ENCODE measurements at places on chromosomes 16 and 17. TPM values are rescaled to one million over a fixed set of nuclear protein-coding genes. Genes with fewer than 3 reads are reported as not detected.

The GSDMA gene
- 1.1 TPM for total RNA-seq

The KRT39 gene
- total RNA-seq: not detected

The EPX gene
- not detected for total RNA-seq

The HSF4 gene
- total RNA-seq: 19.4 TPM

The NPIPA3 gene
- not detected for total RNA-seq

The TOP2A gene
- total RNA-seq: 116 TPM

The PAM16 gene
- total RNA-seq: 59.0 TPM

The SMPD3 gene
- total RNA-seq: 1.9 TPM

DNA sequence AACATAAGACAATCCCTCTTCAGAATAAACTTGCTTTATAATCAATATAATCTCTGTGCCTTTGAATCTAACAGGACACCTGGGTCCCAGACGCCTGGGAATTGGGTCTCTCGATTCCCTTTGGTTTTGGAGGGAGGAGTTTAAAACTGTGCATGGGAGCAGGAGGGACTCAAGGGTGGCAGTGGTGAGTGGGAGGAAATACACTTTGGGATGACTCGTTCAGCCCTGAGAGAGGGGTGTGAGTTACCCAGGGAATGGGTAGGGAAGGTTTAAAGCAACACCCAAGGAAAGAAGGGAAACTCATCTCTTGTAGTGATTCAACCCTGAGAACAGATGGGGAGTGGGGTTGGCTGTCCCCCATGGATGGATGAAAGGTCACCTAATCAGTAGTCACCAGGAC lies 1.6 kb downstream of the RANGRF start:
- DNase-seq: no peak
- H3K4me3 ChIP-seq: peak overlapping the region; percentile 96
- H3K4me1 ChIP-seq: peaks cover 34% of the 10 kb centered on the region
- no peaks in the 10 kb centered on the region for H3K36me3 ChIP-seq
- H3K27me3 ChIP-seq: no peaks in the 10 kb centered on the region

GRCh38 chr17:68658999-68659780 lies 58.0 kb upstream of the FAM20A start:
- H3K27ac ChIP-seq: no peak overlapping the region
- DNase-seq: no peak
- peaks cover 17% of the 10 kb centered on the region for H3K27me3 ChIP-seq
- H3K4me3 ChIP-seq: no peak overlapping the region
- H3K36me3 ChIP-seq: no peaks in the 10 kb centered on the region

- DNase-seq: no peak
- H3K36me3 ChIP-seq: no peaks in the 10 kb centered on the region
- H3K4me3 ChIP-seq: no peak overlapping the region
- no peaks in the 10 kb centered on the region for H3K4me1 ChIP-seq
- no peaks in the 10 kb centered on the region for H3K27me3 ChIP-seq
These were observed 344.4 kb downstream of the SHISA9 start for GRCh38 chr16:13245713-13246377.

DNA sequence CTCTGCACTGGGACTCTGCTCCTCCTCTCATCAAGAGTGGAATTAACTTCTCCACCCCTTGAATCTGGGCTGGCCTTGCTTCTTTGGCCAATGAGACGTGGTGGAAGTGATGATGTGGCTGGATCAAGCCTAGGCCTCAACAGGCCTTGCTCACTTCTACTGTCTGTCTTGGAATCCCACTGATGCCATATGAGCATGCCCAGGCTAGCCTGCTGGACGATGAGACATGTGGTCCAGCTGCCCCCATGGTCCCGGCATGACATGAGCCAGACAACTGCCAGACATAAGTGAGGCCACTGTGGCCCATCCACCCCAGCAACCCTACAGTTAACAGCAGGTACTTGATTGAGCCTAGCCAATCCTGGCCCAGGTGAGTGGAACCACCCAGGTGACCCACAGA lies 18.7 kb downstream of the VAC14 start:
- H3K27me3 ChIP-seq: no peaks in the 10 kb centered on the region
- H3K27ac ChIP-seq: no peak overlapping the region
- H3K4me3 ChIP-seq: no peak overlapping the region
- DNase-seq: no peak
- peaks cover 12% of the 10 kb centered on the region for H3K36me3 ChIP-seq

DNA sequence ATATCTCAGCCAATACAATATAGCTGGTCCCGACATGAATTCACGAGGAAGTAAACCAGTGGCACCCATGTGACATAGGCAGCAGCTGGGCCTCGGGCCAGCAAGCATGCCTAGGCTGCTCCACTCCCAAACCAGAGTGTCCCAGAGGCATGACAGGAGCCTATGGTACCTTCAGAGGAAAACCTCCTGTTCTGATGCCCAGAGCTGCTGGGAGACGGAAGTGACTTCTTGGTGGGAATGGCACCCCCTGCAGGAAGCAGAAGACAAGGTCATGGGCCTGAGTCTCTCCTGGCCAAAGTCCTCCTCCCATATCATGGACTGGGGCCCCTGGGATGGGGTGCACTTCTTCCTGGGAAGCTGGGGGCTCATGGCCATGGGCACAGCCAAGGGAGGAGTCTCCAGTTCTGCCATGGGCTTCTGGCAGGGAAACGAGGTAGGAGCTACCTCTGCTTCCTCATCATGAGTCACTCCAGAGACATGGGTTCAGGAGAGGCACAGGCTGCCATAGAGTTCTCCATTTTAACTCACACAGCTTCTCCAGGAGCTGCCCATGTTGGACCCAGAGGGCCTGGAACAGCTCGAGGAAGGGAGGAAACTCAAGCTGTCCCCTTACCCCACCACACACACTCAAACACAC lies 13.4 kb downstream of the FBF1 start:
- no peak overlapping the region for H3K27ac ChIP-seq
- no peaks in the 10 kb centered on the region for H3K4me1 ChIP-seq
- H3K36me3 ChIP-seq: no peaks in the 10 kb centered on the region
- no peak for DNase-seq

DNA sequence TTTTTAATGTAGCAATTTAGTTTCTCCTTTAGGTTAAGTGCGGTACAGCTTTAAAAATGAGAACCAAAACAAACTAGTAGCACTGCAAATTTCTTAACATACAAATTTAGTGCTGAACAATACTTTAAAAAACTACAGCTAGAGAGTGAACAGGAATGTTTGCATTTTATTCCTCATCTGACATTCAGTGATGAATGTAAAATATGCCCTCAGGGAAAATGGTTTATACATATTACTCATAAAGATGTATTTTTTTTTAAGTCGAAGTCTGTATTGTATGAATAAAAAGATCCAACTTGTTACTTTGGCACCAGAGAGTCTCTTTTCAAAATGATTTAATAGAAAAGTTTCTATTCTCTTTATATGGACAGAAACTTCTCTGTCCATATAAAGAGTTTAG lies 96.8 kb downstream of the BRIP1 start:
- H3K27ac ChIP-seq: no peak overlapping the region
- no peaks in the 10 kb centered on the region for H3K4me1 ChIP-seq
- peaks cover 34% of the 10 kb centered on the region for H3K36me3 ChIP-seq
- DNase-seq: no peak

GRCh38 chr17:82787081-82787848 lies 35.4 kb downstream of the TBCD start:
- DNase-seq: no peak
- no peak overlapping the region for H3K4me3 ChIP-seq

DNA sequence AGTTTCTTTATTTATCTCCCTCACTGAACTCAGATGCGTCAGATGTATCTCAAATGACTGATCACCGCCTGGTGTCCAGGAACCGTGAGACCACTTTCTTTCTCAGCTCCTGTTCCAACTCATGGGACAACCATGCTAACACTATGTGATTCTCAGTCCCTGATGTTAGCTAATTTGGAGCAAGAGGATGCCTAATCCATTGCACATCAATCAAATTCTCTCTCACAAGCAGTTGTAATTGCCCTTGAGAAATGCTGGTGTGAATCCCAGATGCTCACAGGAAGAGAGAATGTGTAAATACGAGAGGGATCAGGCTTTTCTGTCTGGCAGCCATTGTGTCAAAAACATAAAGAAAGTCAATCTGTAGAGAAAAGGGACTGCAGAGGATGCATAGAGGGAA lies 134.9 kb downstream of the WSCD1 start:
- H3K4me1 ChIP-seq: no peaks in the 10 kb centered on the region
- no peaks in the 10 kb centered on the region for H3K36me3 ChIP-seq
- no peak overlapping the region for H3K4me3 ChIP-seq
- peaks cover 24% of the 10 kb centered on the region for H3K27me3 ChIP-seq
- no peak for DNase-seq

DNA sequence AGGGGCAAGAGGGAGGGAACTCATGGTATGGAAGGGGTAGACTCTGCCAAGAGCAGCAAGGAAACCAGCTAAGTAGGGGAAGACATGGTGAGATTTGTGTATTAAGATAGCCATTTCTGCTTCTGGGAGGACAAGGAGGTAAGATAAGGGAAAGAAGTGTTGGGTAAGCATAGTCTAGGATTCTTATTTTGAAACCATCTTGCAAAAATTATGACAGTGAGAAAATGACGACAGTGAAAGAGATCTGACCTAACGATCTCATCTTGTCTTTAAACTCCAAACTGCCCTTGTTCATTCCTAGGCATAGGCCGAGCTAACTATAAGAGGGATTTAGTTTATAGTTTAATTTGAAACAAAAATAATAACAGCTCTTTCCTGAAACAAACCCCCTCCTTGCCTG lies 5.6 kb upstream of the RBL2 start:
- H3K4me1 ChIP-seq: peaks cover 3% of the 10 kb centered on the region
- H3K27me3 ChIP-seq: no peaks in the 10 kb centered on the region
- no peak for DNase-seq
- H3K27ac ChIP-seq: peak overlapping the region; percentile 2
- peaks cover 5% of the 10 kb centered on the region for H3K36me3 ChIP-seq

DNA sequence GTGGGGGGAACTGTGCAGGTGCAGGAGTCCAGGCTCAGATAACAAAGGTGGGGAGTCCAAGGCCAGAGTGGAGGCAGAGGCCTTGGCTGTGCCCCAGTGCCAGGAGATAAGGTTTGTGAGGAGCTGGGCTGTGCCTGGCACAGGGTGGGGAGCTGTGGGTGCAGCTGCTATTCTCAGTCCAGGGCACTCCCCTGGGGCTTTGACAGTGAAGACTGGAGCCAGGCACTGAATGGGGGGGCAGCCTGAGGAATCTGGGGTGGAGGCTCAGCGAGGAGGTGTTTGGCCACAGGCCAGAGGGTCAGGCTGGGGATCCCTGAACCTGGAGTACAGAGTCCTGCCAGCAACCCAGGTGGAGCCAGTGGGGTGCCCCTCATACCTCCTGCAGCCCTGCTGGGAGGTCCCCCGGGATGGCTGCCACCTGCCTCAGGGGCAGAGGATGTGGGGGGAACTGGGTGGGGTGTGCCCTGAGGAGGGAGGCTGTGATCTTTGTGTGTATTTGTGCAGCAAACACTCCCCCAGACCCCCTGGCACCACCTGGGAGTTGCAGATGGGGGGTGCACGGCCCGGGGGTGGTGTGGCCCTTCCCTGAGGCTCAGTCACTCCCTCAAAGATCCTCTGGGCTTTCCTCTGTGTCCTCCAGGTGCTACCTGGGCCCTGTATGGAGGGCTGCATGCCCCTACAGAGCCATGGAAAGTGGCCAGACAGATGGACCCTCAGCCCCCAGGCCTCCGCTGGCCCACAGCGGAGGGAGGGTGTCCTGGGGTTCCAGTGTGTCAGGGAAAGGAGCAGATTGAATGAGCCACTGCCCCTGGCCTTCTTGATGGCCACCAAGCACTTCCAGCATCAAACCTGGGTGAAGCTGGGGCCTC lies 44.5 kb upstream of the SMPD3 start:
- no peaks in the 10 kb centered on the region for H3K4me1 ChIP-seq
- H3K27me3 ChIP-seq: no peaks in the 10 kb centered on the region
- no peak for DNase-seq
- no peak overlapping the region for H3K4me3 ChIP-seq
- H3K36me3 ChIP-seq: no peaks in the 10 kb centered on the region

DNA sequence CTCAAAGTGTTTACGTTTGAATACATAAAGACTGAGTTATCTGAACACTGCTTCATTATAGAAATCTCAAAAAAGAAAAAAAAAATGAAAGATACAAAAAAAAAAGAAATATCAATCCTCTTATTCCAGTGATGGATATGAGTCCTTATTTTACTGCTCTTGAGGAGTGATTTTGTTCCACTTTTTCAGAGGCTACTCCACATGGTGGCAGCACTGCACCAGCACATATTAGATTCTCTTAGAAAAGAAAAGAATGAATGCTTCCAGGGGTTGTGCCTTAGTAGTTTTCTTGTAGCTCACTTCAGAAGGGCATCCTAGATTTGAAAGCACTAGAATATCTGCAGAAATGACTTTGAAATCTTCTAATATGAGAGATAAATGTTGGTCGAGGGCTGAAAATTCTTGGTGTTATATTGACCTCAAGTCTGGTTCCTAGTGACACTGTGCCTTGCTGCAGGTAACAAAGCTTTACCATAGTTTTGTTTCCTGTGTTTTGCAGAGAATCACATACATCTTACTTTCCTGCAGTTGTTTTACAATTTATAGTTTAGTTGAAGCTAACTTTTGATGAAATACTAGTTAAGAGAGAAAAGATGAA lies 25.9 kb downstream of the AP2B1 start:
- H3K27ac ChIP-seq: no peak overlapping the region
- DNase-seq: no peak
- H3K4me1 ChIP-seq: no peaks in the 10 kb centered on the region
- peaks cover 3% of the 10 kb centered on the region for H3K36me3 ChIP-seq

DNA sequence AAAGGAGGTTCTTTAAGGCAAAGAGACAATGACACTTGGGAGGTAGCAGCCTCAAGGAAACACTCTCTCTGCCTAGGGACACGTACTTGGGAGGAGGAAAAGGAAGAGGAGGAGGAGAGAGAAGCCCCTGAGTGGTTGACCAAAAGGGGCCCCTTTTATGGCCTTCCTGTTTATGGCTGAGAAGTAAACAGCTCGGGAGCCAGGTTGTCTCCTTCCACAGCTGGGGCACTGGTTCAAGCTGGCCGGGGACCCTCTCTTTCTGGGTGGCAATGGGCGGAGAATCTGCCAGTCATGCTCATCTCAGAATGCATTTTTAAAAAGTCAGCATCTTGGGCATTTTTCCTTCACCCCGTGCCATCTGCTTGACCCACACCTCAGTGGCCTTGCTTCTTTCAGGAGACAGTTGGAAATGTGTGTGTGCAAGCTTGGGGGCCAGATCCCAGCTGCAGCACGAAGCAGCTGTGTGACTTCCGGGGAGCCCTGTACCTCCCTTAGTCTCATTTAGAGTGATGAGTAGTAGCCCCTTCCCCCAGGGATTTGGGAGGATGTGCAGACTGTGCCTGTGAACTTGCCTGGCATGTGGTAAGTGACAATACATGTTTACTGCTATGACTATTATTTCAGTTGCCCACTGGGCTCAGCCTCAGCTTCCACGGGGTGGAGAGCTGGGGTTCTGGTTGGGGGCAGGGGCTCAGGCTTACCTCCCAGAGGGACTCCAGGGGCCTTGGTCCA lies 33.8 kb upstream of the SALL1 start:
- H3K27ac ChIP-seq: no peak overlapping the region
- peaks cover 4% of the 10 kb centered on the region for H3K27me3 ChIP-seq
- no peaks in the 10 kb centered on the region for H3K36me3 ChIP-seq
- no peak for DNase-seq
- no peaks in the 10 kb centered on the region for H3K4me1 ChIP-seq

Measured in natural killer cell treated with Interleukin-12 subunit alpha and Interleukin-12 subunit beta and Interleukin-15 and Interleukin-18, amount 100 ng/mL, for 72 hours (primary cell).